ENCODE measurements at places on chromosomes 5 and 9.

- DNase-seq, result no peak
Measured at GRCh38 chr5:62701036-62701435, 122.4 kb downstream of the LRRC70 start.

DNA sequence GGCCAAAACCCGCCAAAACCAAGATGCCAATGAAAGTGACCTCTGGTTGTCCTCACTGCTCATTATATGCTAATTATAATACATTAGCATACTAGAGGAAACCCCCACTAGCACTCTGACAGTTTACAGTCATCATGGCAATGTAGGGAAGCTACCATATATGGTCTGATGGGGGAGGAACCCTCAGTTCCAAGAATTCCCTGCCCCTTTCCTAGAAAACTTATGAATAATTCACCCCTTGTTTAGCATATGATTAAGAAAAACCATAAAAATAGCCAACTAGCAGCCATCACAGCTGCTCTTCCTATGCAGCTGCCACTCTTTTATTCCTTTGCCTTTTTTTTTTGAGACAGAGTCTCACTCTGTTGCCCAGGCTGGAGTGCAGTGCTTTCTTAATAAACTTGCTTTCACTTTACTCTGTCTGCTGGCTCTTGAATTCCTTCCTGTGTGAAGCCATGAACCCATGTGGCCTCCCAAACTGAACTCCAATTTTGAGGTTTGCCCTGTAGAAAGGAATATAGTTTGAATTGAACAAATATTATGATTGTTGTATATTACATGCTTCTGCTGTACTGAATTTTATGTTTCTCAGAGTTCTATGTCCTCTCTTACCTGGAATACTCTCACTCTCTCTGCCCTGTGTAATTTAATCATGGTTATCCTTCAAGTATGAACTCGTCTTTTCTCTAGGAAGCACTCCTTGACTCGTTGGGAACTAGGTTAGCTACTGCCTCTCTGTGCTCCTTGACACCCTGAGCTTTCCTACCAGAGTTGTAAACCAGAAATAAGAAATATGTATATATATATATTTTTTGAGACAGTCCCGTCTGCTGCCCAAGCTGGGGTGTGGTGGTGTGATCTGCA lies 59.8 kb downstream of the KIAA1958 start:
- DNase-seq, result peak; percentile 60

- no peak for DNase-seq
Measured at GRCh38 chr5:61612431-61612830, 280.4 kb downstream of the ZSWIM6 start.

GRCh38 chr5:9863486-9863885 lies 233.3 kb upstream of the TAS2R1 start:
- no peak for DNase-seq

- peak; percentile 60 for DNase-seq
Measured at GRCh38 chr5:177382423-177383029, 1.7 kb upstream of the SLC34A1 start.

All from hematopoietic multipotent progenitor cell treated with erythropoietin and hydrocortisone succinate and interleukin-3 and kit ligand, for 8 days (in vitro differentiated cells).